ENCODE measurements at places on chromosomes 6 and 20. TPM values are rescaled to one million over a fixed set of nuclear protein-coding genes. Genes with fewer than 3 reads are reported as not detected.

The SLC35F1 gene
- not detected for total RNA-seq

The SMLR1 gene
- not detected for total RNA-seq

DNA sequence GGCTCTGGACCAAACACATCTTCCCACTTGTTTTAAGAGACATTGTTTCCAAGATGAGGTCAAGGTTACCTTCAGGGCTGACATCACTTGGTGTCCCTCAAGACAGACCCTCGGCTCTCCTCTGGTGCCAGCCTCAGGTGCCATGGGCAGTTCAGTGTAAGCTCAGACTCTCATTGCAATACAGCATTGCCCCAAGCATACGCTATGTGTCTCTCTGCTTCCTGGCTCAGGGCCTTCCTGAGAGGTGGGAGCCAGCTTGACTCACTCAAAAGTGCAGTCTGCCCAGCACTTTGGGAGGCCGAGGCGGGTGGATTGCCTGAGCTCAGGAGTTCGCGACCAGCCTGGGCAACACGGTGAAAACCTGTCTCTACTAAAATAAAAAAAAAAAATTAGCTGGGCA, 51.7 kb downstream of the SLC24A3 start:
- DNase-seq, result no peak

DNA sequence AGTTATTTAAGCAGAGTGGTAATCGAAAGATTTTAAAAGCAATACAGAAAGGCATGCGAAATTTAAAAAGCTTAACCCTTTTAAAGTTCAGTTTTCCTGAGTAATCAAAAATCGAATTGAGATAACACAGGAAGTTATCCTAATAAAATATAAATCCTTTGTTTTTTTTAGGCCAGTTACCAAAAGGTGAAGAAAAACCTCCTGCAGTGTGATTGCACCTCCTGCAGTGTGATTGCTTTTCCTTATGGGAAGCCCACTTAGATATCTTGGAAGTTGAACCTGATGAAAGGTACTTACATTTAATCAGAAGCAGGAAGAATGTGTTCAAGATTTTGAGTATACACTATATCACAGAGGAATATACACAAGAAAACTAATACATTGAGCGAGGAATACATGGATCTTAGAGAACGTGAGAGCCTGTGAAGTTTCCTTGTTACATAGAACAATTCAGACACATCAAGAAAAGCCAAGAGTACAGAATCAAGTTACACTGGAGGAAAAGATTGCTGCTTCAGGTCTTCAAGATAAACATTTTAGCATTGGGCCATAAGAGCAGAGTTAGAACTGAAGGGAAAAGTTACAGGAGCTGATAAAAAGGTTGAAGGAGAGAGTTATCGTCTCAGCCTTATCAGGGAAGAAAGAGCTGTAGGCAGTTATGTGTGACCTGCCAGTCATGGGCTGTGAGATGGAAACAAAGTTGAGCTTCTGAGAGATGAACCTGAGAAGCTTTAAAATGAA, 7.7 kb upstream of the TMEM181 start:
- DNase-seq, result no peak

The BMP2 gene
- total RNA-seq, result 0.92 TPM

DNA sequence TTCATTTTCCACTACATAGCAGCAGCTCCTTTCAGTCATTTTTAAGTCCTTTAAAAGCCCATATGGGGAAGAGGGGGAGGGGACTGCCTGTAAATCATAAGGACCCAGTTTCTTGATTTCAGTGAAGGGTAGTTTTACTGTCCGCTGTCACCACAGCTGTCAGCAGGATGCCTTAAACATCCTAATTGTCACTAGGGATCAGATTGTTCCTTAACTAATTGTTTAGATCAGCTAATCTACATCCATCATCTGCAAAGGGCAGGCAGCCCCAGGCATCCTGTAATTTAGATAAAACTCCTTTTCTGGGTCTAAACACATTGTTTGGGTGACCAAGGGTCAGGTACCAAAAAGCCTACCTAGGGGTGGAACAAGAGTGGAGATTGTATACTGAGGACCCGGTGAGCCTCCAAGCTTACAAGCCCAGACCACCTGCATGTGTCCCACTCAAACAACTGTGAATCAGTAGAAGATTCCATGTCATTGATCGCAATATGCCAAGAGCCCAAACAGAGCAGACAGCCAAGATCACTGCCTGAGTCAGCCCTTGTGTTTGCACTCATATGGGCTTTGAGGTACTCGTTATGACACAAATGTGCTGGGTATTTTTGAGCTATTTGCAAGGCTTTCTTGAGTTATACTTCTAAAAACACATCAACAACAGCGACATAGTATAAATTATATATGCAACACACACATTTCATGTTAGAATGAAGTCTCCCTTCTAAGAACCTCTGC, 198.7 kb upstream of the CEP162 start:
- no peak for DNase-seq

DNA sequence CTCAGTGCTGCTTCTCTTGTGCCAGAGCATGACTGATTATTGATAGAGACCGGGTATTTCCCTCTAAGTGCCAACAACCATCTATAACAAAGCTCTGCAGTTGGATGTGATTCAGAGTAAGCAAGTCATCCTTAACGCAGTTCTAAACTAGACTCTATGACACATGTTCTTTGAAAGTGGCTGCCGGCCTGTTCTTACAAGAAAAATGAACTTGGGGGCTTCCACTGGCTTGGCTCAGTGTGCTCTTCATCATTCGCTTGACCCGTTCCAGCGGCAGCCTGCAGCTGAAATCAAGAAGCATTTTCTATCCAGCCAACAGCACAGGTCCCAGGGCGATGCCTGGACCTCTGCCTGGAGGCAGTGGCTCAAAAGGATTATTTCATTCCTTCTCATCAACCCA, 29.8 kb downstream of the GFOD1 start:
- DNase-seq, result no peak

DNA sequence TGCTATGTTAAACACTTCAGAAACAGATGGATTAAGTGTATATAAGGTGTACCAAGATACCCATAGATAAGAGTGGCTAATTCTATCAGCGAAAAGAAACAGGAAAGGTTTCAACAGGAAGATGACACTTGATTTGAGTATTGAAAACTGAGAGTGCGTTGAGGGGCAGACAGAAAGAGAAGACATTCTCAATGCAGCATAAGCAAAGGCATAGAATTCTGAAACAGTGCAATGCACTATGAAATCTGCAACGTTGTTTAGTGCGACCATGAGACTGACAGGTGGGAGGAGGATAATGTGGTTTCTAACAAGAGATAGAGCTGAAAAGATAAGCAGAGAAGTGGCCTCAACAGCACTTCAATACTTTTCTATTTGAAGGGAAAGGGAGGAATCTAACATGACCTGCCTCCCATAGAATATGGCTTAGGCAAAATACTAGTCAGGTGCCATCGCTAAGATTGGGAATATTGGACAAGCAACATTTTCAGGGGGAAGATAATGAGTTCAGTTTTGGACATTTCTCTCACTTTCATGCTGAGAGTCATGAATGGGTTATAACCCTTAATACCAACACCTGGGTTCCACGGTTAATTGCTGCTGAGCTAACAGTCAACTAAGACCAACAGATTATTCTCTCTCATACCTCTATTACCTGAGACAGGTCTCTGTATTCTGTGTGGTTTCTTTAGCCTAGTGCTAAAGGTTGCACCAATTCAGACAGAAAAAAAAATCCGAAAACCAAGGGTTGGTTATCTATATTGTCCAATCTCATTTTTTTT, 312.9 kb upstream of the ARID1B start:
- DNase-seq, result no peak

GRCh38 chr6:42968783-42969182, 8.2 kb downstream of the GNMT start:
- no peak for DNase-seq

The RBPJL gene
- total RNA-seq, result not detected

DNA sequence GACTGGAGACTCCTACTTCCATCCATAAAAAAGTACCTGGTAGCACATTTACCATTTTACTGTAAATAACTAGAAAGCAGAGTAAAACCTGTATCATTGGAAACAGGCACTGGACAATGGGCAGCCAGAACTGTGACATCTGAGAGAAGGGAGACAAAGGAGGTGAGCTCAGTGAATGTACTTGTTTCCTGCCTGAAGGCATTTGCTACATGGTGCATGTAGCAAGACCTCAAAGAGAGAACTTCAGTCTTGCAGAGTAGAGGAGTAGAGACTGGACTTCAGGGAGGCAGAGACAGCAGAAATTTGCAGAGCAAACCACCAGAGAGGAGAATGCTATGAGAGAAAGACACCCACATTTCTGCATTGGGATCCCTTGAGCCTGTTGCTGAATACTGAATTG, 171.0 kb upstream of the CCN2 start:
- no peak for DNase-seq

The LY6G6D gene
- not detected for total RNA-seq

Measured in chondrocyte (in vitro differentiated cells).